Cortex of kidney (tissue), 1 donor: ENCODE measurements at places on chromosomes 3 and 15.

GRCh38 chr15:85832394-85832793 lies 37.7 kb upstream of the KLHL25 start:
- no peak for DNase-seq

GRCh38 chr3:143590660-143591059 lies 257.6 kb downstream of the SLC9A9 start:
- DNase-seq, result no peak

DNA sequence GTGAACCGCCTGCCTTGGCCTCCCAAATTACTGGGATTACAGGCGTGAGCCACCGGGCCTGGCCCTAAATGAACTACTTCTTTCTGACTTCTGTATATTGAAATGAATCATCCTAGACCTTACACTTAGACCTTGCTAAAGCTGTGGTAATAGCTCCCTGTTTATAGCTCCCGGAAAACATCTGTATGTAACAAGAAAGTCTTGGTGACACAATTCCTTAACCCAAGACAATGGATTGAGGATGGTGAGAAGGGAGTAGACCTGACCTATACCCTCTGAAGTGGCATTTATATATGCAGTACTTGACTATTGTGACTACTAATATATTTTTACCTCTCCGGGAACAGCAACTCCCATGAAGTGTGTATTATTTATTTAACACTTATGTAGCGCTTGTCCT lies 48.0 kb upstream of the TBL1XR1 start:
- no peak for DNase-seq

DNA sequence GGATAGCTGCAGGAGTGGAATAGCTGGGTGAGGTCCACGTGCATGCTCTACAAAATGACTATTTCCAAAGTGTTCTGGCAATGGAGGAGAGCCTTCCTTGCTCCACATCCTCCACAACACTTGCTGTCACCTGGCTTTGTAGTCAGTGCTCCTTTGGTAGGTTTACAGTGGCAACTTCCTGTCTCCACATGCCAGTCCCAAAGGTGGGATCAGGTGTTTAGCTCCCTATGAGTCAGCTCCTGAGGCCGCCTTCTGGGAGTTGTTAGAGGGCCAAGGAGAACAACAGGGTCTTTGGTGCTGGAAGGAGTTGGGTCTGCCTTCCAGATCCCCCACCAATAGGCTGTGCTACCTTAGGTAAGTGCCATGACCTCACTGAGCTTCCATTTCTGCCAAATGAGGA lies 15.3 kb upstream of the LIMD1 start:
- DNase-seq, result no peak

DNA sequence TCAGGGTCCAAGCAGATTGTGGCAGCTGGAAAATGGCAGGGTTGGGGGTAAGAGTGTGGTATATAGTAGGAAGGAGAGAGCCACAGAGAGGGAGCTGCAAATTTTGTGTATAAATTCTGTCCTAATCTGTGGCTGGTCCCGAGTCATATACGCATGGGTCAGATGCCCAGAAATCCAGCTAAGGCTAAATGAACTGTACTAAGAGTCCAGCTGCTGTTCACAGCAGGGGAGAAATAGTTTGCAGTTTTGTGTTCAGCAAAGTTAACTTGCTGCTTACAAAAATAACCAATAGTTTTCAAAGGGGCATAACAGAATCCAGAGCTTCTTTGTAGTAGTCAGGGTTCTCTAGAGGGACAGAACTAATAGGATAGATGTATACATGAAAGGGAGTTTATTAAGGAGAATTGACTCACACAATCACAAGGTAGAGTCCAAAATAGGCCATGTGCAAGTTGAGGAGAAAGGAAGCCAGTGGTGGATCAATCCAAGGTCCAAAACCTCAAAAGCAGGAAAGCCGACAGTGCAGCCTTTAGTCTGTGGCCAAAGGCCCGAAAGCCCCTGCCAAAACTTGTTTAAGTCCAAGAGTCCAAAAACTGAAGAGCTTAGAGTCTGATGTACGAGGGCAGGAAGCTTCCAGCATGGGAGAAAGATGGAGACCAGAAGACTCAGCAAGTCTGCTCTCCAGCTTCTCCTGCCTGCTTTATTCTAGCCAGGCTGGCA lies 146.1 kb upstream of the KBTBD8 start:
- no peak for DNase-seq

DNA sequence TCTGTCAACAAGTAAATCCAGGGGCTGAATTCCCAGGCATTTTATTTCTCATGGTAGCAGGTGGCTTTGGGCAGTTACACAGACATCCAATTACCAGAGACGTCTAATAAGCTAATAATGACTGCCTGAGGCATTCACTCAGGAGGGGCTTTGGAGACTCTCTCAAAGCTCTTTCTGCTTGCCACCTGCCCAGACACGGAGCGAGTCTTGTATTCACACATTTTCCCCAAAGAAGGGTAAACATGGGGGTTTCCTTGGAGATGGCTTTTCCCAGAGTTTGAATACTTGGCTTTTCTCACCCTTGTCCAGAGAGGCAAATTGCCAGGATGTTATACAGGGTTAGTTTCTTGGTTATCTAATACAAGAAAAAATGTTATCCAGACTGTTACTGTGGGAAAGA lies 132.6 kb downstream of the DIPK2A start:
- no peak for DNase-seq

GRCh38 chr15:35933531-35933930 lies 387.6 kb upstream of the DPH6 start:
- no peak for DNase-seq

DNA sequence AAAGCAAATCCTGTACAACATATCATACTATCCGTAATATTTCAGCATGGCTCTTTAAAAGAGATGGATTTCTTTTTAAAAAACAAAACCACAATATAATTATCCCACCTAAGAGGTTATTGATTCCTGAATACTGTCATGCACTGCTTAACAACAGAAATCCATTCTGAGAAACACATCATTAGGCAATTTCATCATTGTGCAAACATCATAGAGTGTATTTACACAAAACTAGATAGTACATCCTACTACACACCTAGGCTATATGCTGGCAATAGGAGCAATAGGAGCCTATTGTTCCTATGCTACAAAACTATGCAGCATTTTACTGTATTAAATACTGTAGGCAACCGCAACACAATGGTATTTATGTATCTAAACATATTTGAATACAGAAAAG lies 242.0 kb downstream of the NEK10 start:
- DNase-seq, result no peak

DNA sequence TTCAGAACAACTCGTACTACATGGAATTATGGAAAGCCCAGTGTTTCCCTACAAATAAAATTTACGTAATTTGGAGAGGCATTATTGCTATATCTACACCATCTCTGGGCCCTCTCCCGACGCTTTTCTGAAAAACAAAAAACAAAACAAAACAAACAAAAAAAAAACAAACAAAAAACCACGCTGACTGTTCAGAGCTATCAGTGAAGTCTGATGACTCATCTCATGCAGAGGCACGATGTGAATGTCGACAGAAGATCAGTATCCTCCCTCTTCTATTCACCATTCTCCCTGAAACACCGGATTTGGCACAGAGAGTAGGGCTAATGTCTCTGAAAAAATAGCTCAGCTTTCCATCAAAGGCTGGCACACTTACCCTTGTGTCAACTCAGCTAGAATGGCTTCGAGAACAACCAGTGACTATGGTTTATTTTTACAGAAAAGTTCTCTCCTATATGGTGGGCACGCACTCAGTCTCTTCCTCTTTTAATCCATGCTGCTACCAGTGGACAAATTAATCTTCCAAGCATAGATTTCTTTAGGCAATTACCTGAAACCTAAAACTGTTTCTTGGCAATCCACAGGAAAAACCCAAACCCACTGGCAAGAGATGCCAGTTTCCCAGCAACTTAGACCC lies 1.5 kb downstream of the CRBN start:
- no peak for DNase-seq

GRCh38 chr3:177522051-177522450 lies 324.8 kb upstream of the TBL1XR1 start:
- DNase-seq, result no peak

DNA sequence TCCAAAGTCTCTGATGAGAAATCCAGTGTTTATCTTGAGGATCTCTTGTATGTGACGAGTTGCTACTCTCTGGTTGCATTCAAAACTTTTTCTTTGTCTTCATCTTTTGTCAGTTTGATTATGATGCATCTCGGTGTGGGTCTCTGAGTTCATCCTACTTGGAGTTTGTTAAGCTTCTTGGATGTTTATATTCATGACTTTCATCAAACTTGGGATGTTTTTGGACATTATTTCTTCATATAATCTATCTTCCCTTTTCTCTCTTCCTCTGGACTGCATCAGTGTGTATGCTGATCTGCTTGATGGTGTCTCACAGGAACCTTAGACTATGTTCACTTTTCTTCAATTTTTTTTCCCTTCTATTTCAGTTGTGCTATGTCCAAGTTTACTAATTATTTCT lies 320.4 kb downstream of the TLE3 start:
- no peak for DNase-seq
